ENCODE measurements at places on chromosomes 6 and 20.

DNA sequence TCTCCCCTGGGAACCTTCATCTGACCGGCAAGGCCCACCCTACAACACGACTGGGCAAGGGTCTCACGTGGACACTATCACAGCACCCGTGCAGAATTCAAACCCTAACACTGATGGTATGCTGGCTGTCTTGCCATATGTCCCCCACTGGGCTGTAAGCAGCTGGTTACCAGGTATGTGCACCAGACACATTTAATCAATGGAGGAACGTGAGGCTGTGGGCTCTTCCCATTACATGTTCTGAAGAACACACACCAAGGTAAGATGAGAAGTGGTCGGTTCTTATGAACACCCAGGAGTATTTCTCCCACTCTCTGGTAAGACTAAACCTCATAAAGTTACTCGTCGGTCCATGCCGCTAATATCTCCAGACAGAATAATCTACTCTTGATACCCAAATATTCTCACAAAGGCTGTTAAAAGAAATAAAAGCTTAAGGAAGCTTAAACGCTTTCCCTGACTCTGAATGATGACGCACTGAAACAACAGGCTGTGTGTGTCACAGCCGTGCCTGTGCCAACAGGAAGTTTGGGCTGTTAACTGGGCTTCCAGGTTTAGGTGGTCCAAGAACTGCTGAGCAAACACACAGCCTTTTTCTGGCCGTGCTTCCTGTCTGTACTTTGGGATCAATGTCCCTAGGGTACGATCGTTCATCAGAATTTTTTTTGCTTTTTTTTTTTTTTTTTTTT is 75.3 kb downstream of the SLC23A2 start:
- DNase-seq: no peak
- no peak overlapping the region for H3K4me3 ChIP-seq
- no peaks in the 10 kb centered on the region for H3K4me1 ChIP-seq
- no peaks in the 10 kb centered on the region for H3K27me3 ChIP-seq

- no peaks in the 10 kb centered on the region for H3K36me3 ChIP-seq
- H3K4me3 ChIP-seq: no peak overlapping the region
- no peak for DNase-seq
- no peaks in the 10 kb centered on the region for H3K27me3 ChIP-seq
Observed at GRCh38 chr20:25541676-25542075, 43.7 kb downstream of the NINL start.

GRCh38 chr6:46706464-46706863 is 18.8 kb downstream of the TDRD6 start:
- H3K27ac ChIP-seq: no peak overlapping the region
- H3K27me3 ChIP-seq: peaks cover 2% of the 10 kb centered on the region
- no peaks in the 10 kb centered on the region for H3K4me1 ChIP-seq
- H3K36me3 ChIP-seq: no peaks in the 10 kb centered on the region
- no peak for DNase-seq

DNA sequence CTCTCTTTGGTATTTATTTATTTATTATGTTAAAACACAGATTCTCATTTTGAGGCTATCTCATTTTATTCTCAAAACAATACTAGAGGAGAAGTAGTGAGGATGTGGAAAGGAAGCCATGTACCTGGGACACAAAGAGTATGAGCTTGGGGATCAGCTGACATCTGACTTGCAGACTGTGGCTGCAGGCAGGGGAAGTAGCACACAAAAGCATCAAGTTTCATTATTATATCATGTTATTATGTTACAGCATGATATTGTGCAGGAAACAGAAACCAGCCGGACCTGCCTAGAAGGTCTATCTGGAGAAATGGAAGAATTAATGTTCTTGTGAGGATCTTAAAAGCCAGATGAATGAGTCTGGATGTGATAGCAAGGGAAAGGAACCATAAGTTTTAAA is 248.2 kb downstream of the KHDC1L start:
- H3K36me3 ChIP-seq: no peaks in the 10 kb centered on the region
- no peak for DNase-seq
- no peaks in the 10 kb centered on the region for H3K4me1 ChIP-seq
- H3K27me3 ChIP-seq: no peaks in the 10 kb centered on the region
- H3K27ac ChIP-seq: no peak overlapping the region

DNA sequence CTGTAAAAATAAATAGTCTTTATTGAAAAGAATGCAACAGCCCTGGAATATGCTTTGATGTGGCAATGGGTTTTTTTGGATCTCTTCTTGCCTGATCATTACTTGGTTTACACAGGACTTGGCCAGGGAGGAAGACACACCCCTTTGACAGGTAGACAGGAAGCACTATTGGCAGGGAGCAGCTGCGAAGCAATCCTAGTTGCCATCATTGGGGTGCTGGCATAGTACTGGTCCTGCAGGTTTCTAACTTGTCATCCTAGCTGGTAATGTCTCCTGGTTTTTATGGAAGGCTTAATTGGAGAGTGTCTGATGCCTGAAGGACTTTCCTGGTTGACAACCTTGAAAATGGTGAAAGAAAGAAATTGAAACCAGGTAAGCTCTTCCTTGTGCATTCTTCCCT is 71.2 kb upstream of the CCN6 start:
- no peak for DNase-seq
- H3K36me3 ChIP-seq: no peaks in the 10 kb centered on the region
- H3K4me1 ChIP-seq: peaks cover 21% of the 10 kb centered on the region

All from effector memory CD4-positive, alpha-beta T cell (primary cell).